ENCODE measurements at places on chromosomes 7 and 10. TPM values are rescaled to one million over a fixed set of nuclear protein-coding genes. Genes with fewer than 3 reads are reported as not detected.

DNA sequence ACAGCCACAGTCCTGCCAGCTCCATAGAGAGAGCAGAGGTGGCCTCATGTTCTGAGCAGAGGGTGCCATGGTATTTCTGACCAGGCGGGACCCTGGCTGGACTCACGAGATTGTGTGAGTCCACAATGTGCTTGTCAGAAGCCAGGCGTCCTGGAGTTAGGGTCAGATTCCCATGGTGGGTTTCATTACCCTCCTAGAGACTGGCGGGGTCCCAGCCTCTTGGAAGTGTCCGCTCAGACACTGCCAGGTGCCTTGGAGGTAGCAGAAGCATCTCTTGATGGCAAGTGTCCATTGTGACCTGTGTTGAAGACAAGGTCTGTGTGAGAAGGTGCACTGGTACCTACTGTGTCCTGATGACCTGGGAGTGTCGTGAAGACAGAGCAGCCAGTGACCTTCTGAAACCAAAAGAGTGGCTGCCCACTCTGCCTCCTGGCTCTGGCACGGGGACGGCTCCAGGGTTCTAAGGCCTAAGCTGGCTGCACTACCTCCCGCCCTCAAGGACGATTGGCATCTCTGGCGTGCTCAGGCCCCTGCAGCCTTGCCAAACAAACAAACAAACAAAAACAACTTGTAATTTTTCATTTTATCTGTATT, 56.8 kb downstream of the MGMT start:
- H3K4me1 ChIP-seq = no peaks in the 10 kb centered on the region
- no peak overlapping the region for H3K27ac ChIP-seq
- DNase-seq = no peak
- no peaks in the 10 kb centered on the region for H3K36me3 ChIP-seq

Gene MYH16
- total RNA-seq = not detected

- no peak for DNase-seq
- H3K4me3 ChIP-seq = no peak overlapping the region
- H3K27ac ChIP-seq = no peak overlapping the region
- no peaks in the 10 kb centered on the region for H3K36me3 ChIP-seq
These were observed 356.8 kb downstream of the GLRX3 start for GRCh38 chr10:130493021-130493420.

GRCh38 chr10:86678999-86679792, 10.9 kb downstream of the LDB3 start:
- H3K27ac ChIP-seq = no peak overlapping the region
- no peak overlapping the region for H3K4me3 ChIP-seq
- H3K36me3 ChIP-seq = no peaks in the 10 kb centered on the region
- DNase-seq = no peak
- no peaks in the 10 kb centered on the region for H3K4me1 ChIP-seq

GRCh38 chr10:72792288-72792687, 100.3 kb downstream of the MCU start:
- no peak overlapping the region for H3K4me3 ChIP-seq
- no peaks in the 10 kb centered on the region for H3K36me3 ChIP-seq

Gene NEUROG3
- total RNA-seq = not detected

- H3K27me3 ChIP-seq = peaks cover 14% of the 10 kb centered on the region
- no peak overlapping the region for H3K27ac ChIP-seq
- no peaks in the 10 kb centered on the region for H3K4me1 ChIP-seq
- DNase-seq = no peak
- H3K4me3 ChIP-seq = no peak overlapping the region
These were observed 252.4 kb downstream of the KLF6 start for GRCh38 chr10:3532644-3533043.

Gene VKORC1L1
- 25.9 TPM for total RNA-seq

GRCh38 chr10:78630944-78631838, 437.6 kb upstream of the ZMIZ1 start:
- peaks cover 3% of the 10 kb centered on the region for H3K27me3 ChIP-seq
- no peaks in the 10 kb centered on the region for H3K36me3 ChIP-seq
- peaks cover 4% of the 10 kb centered on the region for H3K4me1 ChIP-seq
- DNase-seq = no peak

DNA sequence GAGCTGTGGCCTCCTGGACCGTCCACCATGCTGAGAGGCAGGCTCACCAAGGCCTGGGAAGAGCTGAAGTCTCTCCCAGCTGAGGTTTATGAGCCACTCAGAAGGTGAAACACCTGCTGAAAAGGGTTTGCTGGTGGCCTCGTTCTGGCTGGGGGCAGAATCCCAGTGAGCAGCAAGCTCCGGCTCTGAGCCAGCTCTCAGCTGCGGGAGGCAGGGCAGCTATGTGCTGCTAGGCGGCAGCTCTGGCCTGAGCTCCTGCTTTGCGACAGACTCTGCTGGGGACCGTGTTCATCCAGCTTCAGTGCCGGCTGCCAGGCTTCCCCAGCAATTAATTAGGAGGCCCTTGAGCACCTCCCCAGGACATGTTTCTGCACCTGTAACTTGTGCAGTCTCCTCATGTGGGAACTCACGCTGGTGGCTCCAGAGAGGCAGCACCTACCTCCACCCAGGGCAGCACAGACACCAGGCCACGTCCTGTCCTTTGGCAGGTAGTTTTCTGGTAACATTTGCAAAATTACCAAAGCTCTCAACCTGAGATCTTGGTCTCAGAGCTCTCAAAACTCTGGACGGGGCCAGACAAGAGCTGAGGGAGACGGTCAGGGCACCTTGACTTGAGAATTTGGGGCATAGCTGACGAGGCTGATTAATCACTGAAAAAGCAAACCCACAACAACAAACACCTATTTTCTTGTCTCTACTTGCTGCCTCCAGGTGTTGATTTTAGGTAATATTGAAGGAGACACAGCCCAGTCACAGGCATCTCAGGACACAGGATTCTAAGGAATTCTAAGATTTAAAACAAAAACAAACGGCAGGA, 185.0 kb downstream of the TCERG1L start:
- no peaks in the 10 kb centered on the region for H3K36me3 ChIP-seq
- no peak for DNase-seq
- H3K27ac ChIP-seq = no peak overlapping the region
- no peaks in the 10 kb centered on the region for H3K4me1 ChIP-seq
- H3K27me3 ChIP-seq = no peaks in the 10 kb centered on the region

Gene CRYGN
- not detected for total RNA-seq

DNA sequence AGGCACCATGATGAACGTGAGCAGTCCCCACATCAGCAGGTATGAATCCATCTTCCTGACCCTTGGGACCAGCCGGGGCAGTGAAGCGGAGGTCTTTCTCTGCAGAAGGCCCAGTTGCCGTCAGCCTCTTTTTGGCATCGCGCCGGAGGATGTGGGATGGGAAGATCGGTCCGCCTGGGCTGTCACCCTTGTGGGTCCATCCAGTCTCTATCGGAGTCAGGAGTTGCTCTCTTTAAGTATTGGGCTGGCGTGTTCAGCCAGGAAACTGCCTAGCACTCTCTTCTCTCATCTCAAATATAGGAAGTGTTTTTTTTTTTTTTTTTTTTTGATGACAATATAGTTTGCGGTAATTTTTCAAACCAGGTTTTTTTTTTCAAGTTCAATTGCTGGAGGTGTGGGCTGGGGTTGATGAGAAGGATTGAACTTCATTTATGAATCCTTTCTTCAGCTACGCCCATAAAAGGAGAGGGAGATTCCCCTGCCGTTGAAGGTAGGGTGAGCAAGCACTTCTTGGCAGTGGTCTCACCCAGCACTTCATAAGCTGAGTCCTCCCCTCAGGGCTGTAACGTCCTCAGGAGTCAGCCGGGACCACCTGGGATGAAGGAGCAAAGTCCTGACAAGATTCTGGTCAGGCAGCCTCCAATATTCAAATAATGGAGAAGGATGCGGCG, at the start of gene IL2RA:
Gene IL2RA, minus strand, starts transcription at position 267 of the 671 bp plus-strand sequence. Its CDS starts 216 bp downstream, at position 51.
- DNase-seq = peak; percentile 61
- peaks cover 55% of the 10 kb centered on the region for H3K36me3 ChIP-seq
- peaks cover 58% of the 10 kb centered on the region for H3K4me1 ChIP-seq
- peak within 1 kb of the TSS; percentile 97 for H3K27ac ChIP-seq

GRCh38 chr7:30252885-30253795, 31.3 kb upstream of the ZNRF2 start:
- no peak for DNase-seq
- H3K27me3 ChIP-seq = no peaks in the 10 kb centered on the region
- no peak overlapping the region for H3K4me3 ChIP-seq
- H3K27ac ChIP-seq = no peak overlapping the region
- no peaks in the 10 kb centered on the region for H3K36me3 ChIP-seq

GRCh38 chr10:32976338-32976737, 18.3 kb upstream of the ITGB1 start:
- no peak overlapping the region for H3K4me3 ChIP-seq
- H3K27me3 ChIP-seq = peaks cover 10% of the 10 kb centered on the region
- no peaks in the 10 kb centered on the region for H3K36me3 ChIP-seq
- no peak overlapping the region for H3K27ac ChIP-seq
- H3K4me1 ChIP-seq = peaks cover 32% of the 10 kb centered on the region
- DNase-seq = no peak

Gene CNOT4
- 19.3 TPM for total RNA-seq

GRCh38 chr10:17134737-17135260, 5.2 kb upstream of the CUBN start:
- no peak overlapping the region for H3K4me3 ChIP-seq
- no peaks in the 10 kb centered on the region for H3K4me1 ChIP-seq
- no peak overlapping the region for H3K27ac ChIP-seq
- H3K27me3 ChIP-seq = peaks cover 31% of the 10 kb centered on the region
- DNase-seq = no peak

GRCh38 chr7:1460821-1461645, 1.8 kb upstream of the MICALL2 start:
- no peaks in the 10 kb centered on the region for H3K4me1 ChIP-seq
- no peak overlapping the region for H3K4me3 ChIP-seq
- H3K36me3 ChIP-seq = no peaks in the 10 kb centered on the region

Gene MEOX2
- total RNA-seq = not detected

Gene IFIT3
- 0.94 TPM for total RNA-seq

DNA sequence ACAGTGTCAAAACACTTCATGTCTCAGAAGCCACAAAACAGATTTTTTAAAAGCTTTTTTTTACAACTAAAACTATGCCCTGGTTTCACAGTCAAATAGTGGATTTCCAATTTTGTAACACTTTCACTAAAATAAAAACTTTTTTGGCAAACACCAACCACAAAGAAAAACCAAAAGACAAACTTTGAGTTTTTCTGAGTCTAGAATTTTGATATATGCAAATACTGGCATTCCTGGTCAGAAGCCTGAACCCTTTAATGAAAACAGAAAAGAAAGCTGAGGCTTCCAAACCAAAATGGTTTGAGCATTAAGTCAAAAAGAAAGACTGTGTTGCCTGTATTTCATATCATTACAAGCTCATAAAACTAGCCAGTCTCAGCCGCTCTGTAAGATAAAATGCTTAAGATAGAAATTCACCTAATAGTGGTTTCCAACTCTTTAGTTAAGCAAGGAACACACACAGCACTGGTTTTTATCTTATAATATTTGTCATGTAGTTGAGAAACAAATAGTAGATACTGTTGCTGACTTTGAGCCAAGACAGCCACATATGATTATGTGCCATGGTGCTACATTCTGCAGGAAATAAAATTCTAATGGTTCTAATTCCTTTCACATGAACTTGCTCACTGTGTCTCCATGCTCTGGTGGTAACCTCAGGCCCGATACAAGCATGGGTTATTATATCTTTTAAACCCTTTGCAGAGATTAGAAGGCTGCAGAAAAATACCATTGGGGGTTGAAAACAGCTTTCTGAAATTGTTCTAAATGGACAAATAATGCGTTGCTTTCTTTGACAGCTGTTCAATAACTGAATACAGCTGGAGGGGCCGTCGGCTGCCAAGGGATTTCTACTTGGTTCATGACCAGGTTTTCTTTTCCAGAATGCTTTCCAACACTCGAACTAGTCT, 49.4 kb downstream of the FAM171A1 start:
- no peak overlapping the region for H3K27ac ChIP-seq
- H3K27me3 ChIP-seq = peaks cover 10% of the 10 kb centered on the region
- peaks cover 9% of the 10 kb centered on the region for H3K4me1 ChIP-seq
- H3K4me3 ChIP-seq = no peak overlapping the region

Gene SLC37A3
- total RNA-seq = 98.3 TPM

Gene NEURL1
- total RNA-seq = 2.2 TPM

Gene GATA3
- 293 TPM for total RNA-seq

Gene PDE6C
- total RNA-seq = not detected

DNA sequence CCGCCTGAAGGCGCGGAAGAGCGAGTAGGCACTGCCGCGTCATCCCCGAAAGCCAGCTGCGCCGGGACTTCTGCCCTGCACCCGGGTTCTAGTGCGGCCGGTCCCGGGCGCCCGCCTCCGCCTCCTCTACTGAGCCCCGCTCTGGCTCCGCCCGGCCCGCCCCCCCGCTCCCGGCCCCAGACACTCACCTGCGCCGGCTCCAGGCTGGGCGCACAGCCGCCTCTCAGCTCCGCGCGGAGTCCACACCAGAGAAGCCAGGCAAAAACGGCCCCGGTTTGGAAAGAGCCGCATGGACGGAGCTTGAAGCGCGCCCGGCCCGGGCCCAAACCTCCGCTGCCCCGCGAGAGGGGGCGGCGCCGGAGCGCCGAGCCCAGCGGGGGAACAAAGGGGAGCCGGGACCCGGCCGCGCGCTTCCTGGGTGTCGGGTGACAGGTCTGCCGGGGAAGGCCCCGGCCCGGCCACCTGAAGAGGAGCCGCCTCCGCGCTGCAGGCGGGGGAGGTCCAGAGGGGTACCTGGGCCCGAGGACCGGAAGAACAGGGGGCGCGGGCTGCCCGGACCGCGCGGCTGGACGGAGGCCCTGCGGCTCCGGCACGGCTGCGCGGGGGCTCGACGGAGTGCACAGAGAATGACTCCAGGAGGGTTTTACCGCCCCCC, 168.2 kb downstream of the NRF1 start:
- no peak overlapping the region for H3K4me3 ChIP-seq
- H3K27ac ChIP-seq = no peak overlapping the region
- peaks cover 4% of the 10 kb centered on the region for H3K36me3 ChIP-seq
- DNase-seq = no peak
- peaks cover 16% of the 10 kb centered on the region for H3K4me1 ChIP-seq

DNA sequence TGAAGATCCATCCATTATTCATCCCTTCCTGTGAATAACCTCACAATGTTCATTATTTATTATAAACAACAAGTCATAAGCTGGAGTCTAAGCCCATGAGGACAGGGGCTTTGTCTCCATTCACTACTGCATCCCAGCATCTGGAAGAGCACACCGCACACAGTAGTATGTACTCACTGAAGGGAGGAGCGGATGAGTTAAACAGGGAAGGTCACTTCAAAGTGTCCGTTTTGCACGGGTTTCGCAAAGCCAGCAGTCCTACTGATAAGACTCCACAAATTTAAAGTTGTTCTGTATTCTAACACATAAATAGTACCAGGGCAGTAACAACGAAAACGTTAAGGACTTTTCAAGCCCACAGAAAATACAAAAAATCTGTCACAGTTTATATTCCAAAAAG, 167.9 kb downstream of the PARD3 start:
- H3K36me3 ChIP-seq = no peaks in the 10 kb centered on the region
- no peak for DNase-seq
- H3K4me1 ChIP-seq = no peaks in the 10 kb centered on the region
- H3K4me3 ChIP-seq = no peak overlapping the region
